H54 (cell line): ENCODE measurements at places on chromosomes 16 and 17.

GRCh38 chr17:73777131-73777449, 132.8 kb upstream of the SDK2 start:
- no peak for DNase-seq

DNA sequence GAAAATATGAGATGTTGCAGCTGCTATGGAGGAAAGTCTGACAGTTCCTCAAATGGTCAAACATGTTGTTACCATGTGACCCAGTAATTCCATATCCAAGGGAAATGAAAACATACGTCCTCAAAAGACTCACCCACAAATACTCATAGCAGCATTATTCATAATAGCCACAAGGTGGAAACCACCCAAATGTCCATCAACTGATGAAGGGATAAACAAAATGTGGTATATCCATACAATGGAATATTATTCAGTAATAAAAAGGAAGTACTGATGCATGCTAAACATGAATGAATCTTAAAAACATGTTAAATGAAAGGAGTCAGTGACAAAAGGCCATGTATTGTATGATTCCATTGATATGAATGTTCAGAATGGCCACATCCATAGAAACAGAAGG, 140.2 kb downstream of the PITPNC1 start:
- no peak for DNase-seq

DNA sequence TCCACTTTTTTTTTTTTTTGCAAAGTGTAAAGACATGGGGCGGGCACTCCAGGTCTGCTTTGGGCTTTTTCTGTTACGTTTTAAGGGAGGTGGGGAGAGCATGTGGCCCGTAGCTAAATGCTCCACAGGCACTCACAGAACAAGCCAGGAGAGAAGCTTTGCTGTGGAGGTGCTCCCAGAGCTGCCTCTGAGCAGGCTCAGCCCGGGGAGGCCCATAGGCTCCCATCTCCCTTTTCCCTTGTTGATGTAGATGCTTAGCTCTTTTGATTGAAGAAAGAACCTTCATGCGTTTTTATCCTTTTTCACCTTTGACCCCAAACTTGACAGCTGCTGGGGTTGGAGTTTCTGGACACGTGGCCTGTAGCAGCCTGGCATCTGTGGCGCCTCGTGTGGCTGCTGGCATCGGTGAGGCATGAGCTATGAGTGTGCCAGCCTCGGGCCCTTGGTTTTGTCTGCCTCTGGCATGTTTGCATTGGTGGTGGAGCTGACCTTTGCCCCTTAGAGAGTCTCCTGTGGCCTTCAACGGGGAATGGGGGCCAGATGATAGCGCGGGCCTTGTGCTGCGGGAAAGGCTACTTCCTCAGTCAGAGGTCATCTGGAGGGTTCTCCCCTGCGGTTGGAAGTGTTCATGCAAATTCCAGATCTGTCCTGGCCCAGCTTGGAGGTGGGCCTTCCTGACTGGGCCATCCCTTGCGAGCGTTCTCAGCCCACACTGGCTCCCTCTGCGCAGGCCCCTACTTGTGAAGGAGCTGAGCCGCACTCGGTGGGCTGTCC, 20.0 kb upstream of the IL17C start:
- DNase-seq = no peak

DNA sequence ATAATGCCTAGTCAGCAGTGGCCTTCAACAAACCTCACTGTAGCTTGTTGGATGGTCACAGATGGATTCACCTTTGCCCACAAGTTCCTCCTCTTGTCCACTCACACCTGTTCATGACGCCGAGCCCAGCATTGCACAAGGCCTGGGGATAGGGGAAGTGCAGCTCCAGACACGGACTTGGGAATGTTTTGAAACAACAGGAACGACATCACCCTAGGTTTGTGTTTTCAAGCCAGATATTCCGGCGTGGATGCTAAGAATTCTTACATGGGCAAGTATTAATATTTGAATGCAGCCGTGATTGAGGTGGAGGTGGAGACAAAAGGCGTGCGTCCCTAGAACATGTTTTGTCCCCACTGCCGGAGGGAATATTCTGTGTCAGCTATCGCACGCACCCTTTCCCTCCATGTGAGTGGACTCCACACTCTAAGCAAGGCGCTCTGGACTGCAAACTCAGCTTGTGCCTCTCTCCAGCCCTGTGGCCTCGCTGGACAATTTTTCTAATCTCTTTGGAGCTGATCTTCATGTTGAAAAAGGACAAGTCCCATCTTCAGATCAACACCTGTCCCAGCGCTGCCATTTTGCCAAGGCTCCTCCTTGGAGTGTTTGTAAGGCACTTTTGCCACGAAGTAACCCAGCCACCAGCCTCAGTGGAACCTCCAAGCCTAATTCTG, 2.0 kb upstream of the BANP start:
- no peak for DNase-seq

- no peak for DNase-seq
These were observed 367.4 kb upstream of the TNRC6C start for GRCh38 chr17:77590951-77591735.

DNA sequence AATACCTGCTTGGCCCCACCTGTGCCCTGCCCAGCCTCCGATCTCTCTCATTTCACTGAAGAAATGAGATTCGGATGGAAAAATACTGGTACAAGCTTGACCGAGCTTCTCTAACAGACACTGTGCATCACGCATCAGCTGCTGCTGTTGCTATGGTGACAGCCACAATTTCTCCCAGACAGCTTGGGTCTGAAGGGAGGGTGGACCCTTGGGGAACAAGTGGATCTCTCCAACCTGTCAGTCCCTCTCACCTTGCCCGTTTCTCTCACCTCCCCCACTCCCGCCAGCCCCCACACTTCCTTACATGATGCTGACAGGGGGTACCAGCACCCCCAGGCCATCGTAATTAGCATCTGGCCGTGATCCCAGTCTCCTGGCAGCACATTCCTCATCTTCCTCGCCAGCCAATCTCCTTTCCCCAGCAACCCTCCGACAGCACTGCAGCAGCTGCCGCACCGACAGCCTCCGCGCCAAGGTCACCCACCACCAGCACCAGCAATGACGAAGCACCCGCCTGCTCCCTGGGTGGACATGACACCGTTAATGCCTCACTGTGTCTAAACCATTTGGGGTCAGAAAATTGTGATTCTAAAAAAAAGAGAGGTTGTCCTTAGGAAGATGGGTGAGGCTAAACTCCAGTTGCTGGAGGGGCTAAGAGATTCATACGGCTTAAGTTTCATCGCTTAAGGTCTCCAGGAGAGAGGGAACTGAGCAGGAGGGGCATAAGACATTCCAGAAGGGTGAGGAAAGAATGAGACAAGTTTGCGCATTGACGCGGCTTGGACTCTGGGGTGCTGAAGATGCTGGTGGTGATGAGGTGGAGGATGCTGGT, 58.6 kb upstream of the TNRC6A start:
- peak; percentile 58 for DNase-seq

- DNase-seq = no peak
These were observed 112.0 kb downstream of the RPTOR start for GRCh38 chr17:80656590-80656989.

DNA sequence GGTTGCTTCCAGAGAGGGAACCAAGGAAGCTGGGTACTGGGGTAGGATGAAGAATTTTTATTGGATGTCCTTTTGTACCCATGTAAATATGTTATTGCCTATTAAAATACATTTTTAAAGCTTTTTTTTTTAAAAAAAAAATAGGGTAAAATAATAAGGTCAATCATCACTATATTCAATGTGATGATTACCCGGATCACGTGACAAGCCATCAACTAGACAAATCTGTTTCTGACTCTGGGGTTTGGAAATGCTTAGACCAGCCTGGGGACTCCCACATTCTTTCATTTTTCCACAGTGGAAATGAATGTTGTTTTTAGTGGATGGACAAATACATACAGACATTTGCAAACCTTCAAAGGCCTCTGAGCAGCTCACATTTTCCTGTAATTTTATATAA, 79.9 kb upstream of the KIFC3 start:
- no peak for DNase-seq

GRCh38 chr17:40859536-40859935, 7.5 kb downstream of the KRT12 start:
- DNase-seq = no peak

GRCh38 chr16:58882292-58882691, 148.2 kb upstream of the GOT2 start:
- DNase-seq = no peak

- no peak for DNase-seq
These were observed 123.6 kb downstream of the OR1D5 start for GRCh38 chr17:2939714-2940351.

- no peak for DNase-seq
These were observed 29.5 kb downstream of the NSMCE1 start for GRCh38 chr16:27239026-27239425.

- no peak for DNase-seq
These were observed 14.0 kb upstream of the COTL1 start for GRCh38 chr16:84631886-84632285.

- no peak for DNase-seq
These were observed 4.1 kb downstream of the FAM171A2 start for GRCh38 chr17:44359458-44360143.

GRCh38 chr16:75305364-75306098, 54.1 kb upstream of the BCAR1 start:
- peak; percentile 81 for DNase-seq

DNA sequence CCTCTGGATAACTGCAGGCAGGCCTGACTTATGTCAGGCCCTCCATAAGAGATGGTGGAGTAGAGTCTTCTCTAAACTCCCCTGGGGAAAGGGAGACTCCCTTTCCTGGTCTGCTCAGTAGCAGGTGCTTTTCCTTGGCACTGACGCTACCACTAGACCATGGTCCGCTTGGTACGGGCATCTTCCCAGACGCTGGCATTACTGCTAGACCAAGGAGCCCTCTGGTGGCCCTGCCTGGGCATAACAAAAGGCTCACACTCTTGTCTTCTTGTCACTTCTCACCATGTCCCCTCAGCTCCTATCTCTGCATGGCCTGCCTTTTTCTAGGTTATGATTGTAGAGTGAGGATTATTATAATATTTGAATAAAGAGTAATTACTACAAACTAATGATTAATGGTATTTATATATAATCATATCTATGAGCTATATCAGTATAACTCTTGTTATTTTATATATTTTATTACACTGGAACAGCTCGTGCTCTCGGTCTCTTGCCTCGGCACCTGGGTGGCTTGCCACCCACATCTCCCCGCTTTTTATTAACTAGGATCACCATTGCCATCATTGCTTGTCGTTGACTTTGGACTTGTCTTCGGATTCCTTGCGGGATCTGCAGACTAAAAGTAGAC, 59.8 kb upstream of the ARL4D start:
- DNase-seq = no peak

GRCh38 chr17:48910370-48910769, 2.2 kb downstream of the UBE2Z start:
- DNase-seq = no peak

DNA sequence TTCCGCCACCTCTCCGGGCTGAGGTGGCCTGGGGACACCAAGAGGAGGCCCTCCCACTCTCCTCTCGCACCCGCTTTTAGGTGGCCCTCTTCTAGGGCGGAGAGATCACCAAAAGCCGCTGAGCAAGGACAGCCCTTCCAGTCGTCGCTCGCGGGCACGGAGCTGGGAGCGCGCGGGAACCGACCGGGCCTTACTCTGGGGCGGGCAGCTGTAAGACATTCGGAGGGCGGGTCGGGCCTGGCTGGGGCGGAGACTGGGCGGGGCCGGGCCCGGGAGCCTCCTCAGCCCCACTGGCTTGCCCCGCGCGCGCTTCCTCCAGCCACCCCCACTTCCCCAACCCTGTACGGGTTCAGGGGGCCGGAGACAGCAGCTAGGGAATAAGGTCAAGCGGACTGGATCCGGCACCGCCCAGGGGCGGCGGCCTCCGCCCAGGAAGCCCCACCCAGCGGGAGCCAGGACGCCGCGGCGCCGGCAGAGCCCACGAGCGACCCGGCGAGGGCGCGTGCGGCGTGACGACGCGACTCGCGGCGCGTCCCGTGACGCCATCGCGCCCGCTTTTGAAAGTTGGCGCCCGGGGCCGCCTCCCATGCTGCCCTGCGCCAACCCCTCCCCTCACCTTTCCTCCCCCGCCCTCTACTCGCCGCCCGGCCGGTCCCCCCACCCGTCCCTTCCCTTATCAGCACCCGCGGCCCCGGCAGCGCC, 351 bp upstream of the CTCF start:
- DNase-seq = peak; percentile 81

- DNase-seq = no peak
These were observed 10.0 kb downstream of the NUFIP2 start for GRCh38 chr17:29283961-29284360.

DNA sequence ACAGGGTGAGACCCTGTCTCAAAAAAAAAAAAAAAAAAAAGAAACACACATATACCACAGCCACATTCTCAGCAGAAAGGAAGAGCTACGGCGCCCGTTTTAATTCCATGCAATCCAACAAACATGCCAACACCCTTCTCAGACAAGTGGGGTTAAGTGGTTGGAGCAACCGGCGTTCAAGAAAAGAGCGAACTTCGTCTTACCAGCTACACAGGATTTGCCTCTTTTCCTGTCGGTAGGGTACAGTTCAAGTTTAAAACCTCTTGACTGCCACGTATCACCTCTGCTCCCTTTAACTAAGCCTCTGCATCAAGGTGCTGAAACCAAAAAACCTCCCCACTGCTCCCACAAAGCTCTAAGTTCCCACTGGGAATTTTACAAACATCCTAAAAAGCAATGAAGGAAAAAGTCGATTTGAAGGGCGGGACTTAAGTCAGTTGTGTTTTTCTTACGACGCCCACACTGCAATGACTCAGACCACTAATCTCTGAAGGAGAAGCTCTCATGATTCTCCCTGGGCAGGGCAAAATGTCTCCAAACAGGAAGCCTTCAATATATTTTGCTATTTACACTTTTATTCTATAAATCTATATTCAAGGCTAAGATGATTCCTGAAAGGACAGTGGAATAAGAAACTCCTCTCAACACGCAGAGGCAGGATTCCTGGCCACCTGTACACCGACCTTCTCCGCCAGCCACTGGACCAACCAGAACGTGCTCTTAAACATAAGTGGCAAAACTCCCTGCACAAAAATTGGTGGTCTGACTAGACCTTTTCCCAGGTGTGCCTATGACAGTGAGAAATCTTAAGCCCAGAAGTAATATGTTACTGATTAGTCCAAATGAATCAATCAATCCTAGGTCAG, 18.8 kb downstream of the SRP68 start:
- no peak for DNase-seq

DNA sequence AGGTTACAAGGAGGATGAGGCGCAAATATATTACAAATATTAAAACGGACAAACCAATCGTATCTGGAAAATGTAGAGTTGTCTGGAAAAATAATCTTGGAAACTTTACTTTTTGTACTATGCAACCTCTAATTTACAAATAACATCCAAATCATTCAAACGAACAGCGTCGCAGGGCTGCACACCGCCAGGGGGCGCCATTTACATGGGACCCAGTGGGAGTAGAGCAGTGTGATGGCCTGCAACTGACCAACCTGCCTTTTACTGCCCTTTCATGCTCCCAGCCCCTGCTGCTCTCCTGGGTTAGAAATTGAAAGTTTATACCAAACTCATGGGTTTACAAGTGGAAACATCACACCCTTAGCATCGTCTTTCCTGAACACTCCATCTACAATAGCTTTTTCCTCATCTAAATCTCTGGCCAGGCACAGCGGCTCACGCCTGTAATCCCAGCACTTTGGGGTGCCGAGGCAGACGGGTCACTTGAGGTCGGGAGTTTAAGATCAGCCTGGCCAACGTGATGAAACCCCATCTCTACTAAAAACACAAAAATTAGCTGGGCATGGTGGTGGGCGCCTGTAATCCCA, 10.0 kb downstream of the PITPNC1 start:
- peak; percentile 77 for DNase-seq

- no peak for DNase-seq
These were observed 683.1 kb upstream of the SALL1 start for GRCh38 chr16:51834133-51834532.
